IPS-NIHi11 (cell line): ENCODE measurements at places on chromosomes 1 and 21.

GRCh38 chr1:158177700-158178450, 2.8 kb upstream of the CD1D start:
- DNase-seq, result peak; percentile 87

DNA sequence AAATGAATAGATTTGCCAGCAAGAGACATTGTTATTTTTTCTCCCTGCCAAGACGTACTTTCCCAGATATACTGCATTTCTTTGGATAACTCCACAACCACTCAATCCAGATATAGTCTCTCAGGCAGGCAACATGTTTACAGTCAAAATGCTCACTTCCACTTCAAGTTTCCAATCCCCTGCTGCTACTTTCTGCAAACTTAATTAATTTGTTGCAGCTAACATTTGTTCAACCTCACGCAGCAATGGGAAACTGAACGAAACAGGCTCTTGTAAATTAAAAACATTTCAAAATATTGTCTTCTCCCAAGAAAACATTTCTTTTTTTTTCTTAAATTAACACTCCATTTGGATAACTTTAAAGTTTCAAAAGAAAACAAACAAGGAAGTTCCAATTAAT, 45.7 kb upstream of the PROX1 start:
- no peak for DNase-seq

DNA sequence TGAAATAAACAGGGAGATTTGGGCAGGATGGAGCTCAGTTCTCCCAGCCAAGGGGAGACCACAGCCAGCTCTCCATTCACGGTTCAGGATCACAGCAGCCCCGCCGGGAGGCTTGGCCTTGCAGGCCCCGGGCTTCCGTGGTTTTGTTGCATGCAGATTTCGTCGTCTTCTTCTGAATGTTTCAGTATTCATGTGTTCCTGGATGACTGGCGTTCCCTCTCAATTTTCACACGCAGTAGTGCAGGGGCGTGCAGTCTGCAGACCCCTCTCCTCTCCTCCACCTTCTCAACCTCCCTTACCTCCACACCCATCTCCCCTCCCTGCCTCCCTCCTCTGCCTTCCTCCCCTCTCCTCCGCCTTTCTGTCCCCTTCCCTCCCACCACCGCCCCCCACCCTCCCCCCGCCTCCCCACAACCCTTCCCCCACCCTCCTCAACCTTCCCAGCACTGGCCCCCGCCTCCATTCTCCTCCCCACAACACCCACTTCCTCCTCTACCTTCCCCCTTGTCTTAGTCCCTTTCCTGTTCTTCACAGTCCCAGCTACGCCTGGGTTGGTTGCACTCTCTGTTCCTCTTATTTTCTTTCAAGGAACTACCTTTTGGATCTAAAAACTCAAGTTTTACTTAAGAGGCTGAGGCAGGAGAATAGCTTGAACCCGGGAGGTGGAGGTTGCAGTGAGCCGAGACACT, 8.4 kb upstream of the SLC19A1 start:
- DNase-seq, result no peak

- no peak for DNase-seq
Observed at GRCh38 chr1:241717975-241718374, 65.9 kb downstream of the WDR64 start.

DNA sequence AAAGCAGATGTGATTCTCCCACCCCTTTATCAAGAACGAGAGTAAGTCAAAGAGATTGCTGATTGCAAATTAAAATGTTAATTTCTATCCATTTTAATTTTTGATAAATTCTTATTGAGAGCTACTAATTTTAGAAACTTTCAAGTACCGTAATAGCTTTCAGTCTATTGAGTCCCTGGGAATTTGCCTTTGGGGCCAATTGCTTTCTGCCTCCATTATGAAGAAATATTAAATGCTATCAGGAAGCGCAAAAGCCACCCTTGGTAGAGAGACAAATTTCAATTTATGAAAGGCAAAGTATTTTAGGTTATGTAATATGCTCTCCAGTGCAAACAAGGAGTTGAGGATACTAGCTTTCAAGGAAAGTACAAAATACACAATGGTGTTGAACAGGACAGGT, 332.2 kb downstream of the RGS7 start:
- DNase-seq, result no peak

DNA sequence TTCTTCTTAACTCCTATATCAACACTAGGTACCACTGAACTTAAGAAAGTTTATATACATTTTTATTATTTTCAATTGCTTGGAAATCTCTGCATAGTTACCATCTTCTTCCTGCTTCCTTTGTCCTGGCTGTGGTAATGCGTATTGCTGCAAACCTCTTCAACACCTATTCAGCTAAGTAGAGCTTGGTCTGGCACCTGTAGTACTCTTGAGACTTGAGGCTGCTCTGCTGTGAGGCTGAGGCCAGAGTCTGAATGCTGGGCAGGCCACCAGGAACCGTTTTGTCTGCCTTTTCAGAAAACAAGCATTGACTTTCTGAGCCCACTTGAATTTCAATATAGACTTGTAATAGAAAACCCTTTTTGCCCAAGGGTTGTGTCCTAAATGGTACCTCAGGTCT, 52.0 kb upstream of the RGS2 start:
- no peak for DNase-seq

GRCh38 chr1:14897080-14897449, 256.5 kb upstream of the TMEM51 start:
- DNase-seq, result peak; percentile 39

- no peak for DNase-seq
Observed at GRCh38 chr1:230857822-230858221, 10.5 kb downstream of the C1orf198 start.
